Activated T-helper 1 cell treated with anti-CD3 and anti-CD28 coated beads, Interleukin-2, amount 50 U/mL, for 16 hours (primary cell): ENCODE measurements at places on chromosomes 2 and 18.

GRCh38 chr2:169768262-169768995, 30.2 kb upstream of the SSB start:
- no peak for DNase-seq

- DNase-seq = no peak
Observed at GRCh38 chr2:200787351-200788120, 24.2 kb upstream of the BZW1 start.

DNA sequence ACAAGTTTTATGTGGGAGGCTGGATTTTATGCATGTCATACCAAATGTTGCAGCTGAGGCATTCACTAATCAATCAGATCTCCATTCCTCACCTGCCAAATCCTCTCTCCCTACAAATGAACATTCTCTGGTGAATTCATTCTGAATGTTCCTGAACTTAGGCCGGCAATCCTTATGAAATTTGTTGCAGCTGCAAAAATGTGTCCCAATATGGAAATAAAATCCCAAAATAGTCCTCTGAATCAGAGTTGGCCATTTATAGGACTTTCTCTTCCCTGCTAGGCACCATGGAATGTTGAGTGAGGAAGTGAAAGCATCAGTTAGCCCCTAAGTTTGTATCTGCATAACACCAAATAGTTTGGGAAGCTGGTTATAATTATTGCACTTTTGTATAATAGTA, 25.6 kb downstream of the GCA start:
- no peak for DNase-seq

- no peak for DNase-seq
Observed at GRCh38 chr2:24515335-24515734, 24.3 kb downstream of the NCOA1 start.

GRCh38 chr2:201482543-201482942, 31.0 kb downstream of the STRADB start:
- no peak for DNase-seq

GRCh38 chr18:70276416-70277191, 12.2 kb upstream of the SOCS6 start:
- DNase-seq = no peak

DNA sequence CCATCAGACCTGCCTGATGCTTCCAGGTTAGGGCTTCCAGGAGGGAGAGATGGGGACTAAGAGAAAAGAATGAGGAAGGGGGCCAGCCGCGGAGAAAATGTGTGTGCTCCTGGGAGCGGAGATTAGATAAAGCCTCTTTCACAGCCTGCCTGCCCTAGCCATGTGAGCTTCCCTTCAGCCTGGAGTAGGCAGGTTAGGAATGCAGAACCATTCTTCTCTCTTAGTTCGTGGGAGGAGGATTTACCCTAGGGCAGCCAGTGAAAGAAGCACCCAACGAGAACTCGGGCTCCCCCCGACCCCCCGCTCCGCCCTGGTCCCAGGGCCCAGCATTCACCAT, 36.1 kb downstream of the POMC start:
- DNase-seq = no peak

DNA sequence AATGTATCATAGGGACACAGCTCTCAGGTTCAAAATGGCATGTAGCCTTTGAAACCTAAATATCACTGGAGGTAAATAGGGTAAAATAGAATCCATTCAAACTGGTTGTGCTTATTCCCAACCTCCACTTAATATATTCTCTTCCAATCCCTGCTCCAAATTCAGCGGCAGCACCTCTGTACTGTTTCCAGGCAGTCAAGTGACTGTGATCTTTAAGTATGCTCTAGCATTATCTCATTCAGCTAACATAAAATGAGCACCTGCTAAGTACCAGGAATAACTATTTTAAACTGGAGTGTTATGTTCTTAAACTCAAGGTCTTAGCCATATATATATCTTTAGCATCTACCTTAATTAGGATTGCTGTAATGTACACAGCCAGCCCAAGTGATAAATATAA, 269.2 kb upstream of the SESTD1 start:
- DNase-seq = no peak

- DNase-seq = no peak
Observed at GRCh38 chr2:186751790-186752189, 57.9 kb downstream of the FAM171B start.

GRCh38 chr2:204205538-204205937, 269.0 kb downstream of the ICOS start:
- DNase-seq = no peak

DNA sequence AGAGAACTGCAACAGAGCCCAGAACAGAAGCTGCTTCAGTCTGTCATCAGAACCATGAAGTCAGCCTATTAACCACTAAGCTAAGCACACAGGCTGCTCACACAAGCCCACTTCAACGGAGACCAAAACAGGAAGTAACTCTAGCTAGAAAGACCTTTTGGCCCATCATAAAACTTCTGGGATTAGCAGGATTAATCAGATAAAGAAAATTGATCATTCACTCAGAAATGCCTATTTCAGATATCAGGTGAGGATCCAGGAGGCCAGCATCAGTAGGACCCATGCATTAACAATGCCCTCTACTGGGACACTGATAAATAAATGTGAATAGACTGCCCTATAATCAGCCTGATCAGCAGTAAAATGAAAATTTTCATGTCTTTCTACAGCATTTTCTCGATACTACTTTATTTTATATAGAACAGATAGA, 101.4 kb downstream of the WDPCP start:
- no peak for DNase-seq

- DNase-seq = no peak
Observed at GRCh38 chr2:156423674-156424282, 12.4 kb upstream of the GPD2 start.

DNA sequence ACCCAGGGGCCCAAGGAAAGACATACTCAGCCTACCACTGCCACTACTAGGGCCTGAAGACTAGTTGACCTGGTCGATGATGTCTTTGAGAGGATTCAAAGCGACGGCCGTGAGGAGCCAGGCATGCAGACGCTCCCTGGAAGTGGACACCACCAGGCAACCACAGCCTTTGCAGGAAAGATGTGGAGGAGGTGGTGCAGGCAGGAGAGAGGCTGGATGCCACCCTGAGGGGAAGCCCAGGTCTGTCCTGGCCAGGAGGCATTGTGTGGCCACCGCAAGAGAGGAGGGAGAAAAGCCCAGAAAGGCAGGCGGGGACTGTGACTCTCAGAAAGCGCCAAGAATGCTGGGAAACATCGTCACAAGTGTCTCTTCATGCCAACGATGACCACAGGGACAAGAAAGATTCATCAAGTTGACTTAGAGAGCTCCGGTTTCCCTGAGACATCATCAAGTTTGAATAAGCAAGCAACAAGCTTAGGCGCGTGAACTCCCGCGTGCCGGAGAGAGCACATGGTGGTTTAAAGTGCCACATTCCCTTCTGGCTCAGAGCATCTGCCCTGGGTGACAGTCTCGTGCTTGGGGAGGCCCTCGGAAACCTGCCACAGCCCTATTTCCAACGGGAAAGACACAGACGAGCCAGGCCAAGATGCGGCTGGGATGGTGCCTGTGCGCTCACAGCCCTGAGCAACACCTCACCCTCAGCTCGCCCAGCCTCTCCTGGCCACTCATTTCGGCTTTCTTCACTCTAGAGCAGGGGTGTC, 464.5 kb upstream of the SALL3 start:
- no peak for DNase-seq

GRCh38 chr18:3652380-3653262, 202.6 kb downstream of the TGIF1 start:
- DNase-seq = peak; percentile 24

DNA sequence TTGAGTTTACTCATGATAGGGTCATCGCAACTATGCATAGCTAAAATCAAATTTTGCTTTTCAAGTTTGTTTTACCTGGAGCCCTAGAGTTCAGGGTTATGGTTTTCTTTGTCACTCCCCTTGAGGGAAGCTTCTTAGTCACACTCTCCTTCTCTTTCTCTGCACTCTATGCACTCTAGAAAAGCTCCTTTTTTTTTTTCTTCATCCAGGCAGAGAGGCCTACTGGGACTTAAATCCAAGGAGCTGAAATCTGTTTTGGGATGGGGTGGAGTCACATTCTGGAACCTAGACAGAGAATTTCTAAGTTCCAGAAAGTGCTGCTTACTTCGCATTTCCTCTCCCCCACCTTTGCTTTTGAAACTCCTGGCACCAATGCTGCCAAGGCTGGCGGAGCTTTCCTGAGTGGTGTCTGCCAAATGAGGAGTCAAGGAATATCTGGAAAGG, 19.1 kb upstream of the IL18R1 start:
- DNase-seq = no peak

DNA sequence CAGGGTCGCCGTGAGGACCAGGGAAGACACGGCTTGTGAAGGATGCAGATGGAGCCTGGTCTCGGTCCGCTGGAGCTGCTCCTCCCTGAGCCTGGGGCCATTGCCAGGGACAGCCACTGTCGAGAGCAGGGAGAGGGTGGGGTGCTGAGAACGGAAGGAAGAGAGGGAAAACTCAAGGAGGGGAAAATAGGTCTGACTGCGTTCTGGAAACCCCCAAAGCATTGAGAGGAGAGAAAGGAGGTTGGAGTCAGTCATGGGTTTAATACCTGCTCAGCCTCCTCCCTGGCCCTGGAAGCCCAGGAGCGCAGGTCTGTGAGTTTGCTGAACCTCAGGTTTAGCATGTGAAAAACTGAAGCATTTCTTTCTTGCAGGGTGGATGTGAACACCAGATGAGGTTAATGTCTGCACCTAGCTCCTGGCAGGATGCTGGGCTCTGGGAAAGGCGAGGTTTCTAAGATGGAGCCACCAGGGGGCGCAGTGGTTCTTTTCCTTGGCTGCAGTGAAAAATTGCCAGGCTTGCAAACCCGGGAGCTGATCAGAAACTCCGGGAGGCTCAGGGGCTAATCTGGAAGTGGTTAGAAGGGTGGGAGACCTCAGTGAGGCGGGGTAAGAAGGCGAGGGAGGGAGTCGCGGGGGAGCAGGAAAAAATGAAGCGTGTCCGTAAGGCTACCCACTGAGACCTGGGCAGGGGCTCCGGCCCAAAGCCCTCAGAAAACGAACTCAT, 33.6 kb upstream of the RNF149 start:
- peak; percentile 66 for DNase-seq

DNA sequence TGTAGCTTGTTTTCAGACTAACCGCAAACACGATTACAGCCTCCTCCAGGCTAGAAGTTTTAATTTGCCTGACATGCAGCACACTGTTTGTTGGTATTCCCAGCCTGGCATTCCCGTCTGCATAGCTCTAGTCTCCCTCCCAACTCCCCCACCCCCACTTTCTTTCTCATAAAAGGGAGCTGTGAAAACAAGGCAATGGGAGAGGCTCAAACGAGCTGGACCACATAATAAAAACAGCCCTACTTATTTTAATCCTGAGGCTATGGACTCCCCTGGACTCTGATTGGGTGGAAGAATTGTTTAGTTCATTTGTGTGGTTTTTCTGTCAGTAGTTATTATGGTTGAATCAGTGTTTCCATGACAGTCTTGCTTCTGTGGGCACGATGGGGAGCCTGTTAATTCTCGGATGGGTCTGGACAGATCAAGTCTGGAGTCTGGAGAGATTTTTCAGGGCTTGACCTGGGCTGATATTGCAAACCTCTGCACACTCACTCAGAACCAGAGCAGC, 1.2 kb downstream of the STON1 start:
- no peak for DNase-seq

GRCh38 chr2:177338177-177338721, 54.3 kb upstream of the AGPS start:
- no peak for DNase-seq

GRCh38 chr2:109376115-109376514, 237.7 kb downstream of the SEPTIN10 start:
- no peak for DNase-seq

GRCh38 chr2:107558295-107558694, 268.4 kb upstream of the RGPD4 start:
- DNase-seq = no peak

GRCh38 chr2:85436836-85437487, 18.4 kb downstream of the SH2D6 start:
- no peak for DNase-seq

GRCh38 chr2:120331903-120332302, 14.0 kb upstream of the INHBB start:
- DNase-seq = no peak

GRCh38 chr18:8116341-8117005, 492.8 kb upstream of the RAB12 start:
- DNase-seq = no peak

GRCh38 chr18:66599190-66599589, 4.7 kb downstream of the CDH19 start:
- no peak for DNase-seq

GRCh38 chr2:54767921-54768320, 44.5 kb downstream of the EML6 start:
- DNase-seq = no peak

GRCh38 chr2:177098001-177098613, 114.5 kb upstream of the HNRNPA3 start:
- DNase-seq = no peak

GRCh38 chr18:55090564-55091188, 131.4 kb upstream of the CCDC68 start:
- DNase-seq = no peak

DNA sequence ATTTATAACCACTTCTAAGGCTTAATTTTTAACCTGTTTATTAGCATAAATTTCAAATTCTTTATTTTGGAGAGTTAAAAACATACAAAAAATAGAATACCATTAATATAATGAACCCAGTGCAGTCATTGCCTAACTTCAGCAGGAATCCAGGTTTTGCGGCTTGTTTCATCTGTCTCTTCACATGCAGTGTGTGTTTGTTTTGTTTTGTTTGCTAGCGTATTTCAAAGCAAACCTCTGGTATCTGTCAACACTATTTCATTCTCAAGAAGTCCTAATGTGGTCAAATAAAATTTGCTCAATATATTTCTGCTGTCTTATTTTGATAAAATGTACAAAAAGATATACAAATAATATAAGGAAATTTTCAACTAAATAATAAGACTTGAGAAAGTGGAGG, 328.5 kb downstream of the AGPS start:
- no peak for DNase-seq
